ENCODE measurements at places on chromosomes 7 and 10.

GRCh38 chr7:77859343-77859742 lies 60.8 kb downstream of the PHTF2 start:
- no peak for DNase-seq

DNA sequence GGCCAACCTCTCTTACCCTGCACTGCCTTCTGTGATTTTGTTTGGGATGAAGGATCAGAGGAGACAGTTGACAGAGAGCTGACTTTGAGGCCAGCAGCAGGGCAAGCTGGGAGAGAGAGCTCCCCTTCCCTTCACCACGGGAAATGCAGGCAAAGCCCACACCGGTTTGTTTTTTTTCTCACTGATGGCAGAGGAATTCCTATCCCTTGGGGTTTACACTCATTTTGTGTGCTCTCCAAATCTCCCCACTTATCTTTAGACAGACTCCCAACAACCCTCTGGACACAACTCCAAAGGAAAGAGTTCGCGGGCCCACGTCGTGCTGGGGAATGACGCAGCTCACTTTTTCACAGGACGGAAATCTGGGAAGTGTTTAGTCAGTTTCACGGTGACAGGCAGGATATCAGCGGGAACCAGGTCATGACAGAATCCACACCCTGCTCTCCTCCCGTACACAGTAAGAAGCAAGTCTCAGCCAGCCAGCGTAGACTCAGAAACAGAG lies 68.3 kb upstream of the FAM171A1 start:
- no peak for DNase-seq

GRCh38 chr7:116828281-116828680 lies 34.1 kb upstream of the CAPZA2 start:
- no peak for DNase-seq

DNA sequence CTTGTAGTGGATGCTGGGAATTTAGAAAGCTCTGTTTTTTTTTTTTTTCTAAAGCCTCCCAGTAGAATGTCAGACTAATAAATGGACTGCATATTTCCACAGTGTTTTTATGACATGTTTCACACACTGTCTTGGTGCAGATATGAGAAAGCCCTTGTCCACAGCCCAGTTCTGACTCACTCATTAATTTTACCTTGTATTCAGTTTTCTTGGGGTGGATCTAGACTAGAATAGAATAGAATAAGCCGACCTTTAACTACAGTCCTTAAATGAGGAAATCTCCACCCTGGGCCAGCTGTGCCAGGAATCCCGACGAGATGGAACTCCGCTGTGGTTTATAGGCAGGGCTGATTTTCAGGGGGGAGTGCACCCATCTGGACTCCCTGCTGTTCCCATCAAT lies 274.7 kb downstream of the NRG3 start:
- DNase-seq, result no peak

DNA sequence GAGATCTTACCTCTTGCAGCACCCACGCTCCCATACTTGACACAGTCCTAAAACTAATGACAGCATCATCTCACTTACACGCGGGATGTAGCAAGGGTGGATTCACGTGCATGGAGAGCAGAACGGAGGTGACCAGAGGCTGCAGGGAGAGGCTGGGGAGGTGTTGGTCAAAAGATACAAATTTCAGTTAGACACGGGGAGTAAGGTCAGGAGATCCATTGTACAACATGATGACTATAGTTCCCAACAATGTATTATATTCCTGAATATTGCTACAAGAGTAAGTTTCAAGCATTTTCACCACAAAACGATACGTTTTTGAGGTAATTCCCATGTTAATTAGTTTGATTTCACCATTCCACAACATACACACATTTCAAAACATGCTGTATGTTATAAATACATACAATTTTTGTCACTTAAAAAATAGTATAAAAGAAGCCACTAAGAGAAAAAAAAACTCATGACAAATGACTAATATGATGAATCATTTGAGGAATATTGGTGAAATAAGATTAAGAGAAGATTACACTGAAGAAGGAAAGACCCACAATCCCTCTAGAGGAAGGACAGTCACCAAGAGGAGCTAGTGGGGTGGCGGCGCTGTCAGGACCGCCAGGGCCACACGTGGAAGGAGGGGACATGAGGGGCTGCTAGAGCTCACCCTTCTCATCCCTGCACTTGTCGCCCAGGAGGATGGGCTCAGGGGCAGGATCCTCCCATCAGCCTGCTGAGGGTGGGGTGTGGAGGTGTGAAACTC lies 49.4 kb upstream of the EGFR start:
- no peak for DNase-seq

- no peak for DNase-seq
Observed at GRCh38 chr10:87767253-87767652, 50.8 kb downstream of the ATAD1 start.

GRCh38 chr10:74079936-74080590 lies 70.6 kb downstream of the AP3M1 start:
- no peak for DNase-seq

- no peak for DNase-seq
Observed at GRCh38 chr10:90798482-90798881, 59.4 kb downstream of the HTR7 start.

GRCh38 chr7:140285938-140286337 lies 109.2 kb upstream of the KDM7A start:
- no peak for DNase-seq

DNA sequence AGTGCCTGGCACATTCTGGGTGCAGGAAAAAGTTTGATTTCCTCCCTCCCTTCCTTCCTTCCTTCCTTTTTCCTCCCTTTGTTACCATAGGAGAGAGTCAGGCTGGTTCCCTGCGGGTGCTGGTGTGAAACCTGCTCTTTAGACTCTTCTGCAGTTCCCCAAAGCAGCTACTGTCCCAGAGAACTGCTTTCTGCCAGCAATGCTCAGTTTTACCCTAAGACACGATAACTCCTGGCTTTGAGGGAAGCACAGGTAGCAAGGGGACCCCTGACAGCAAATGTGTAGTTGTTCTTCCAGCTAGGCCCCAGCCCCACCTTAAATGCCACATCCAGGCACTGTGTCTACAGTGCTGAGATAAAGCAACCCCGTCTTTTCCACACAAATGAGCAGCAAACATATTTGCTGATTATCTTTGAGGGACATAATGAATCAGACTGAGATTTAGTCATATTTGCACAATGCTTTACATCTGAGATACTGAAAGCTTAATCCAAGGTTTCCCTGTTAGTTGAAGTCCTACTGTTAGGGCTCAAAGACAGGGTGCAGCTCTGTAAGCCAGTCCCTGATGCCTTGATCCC lies 55.5 kb downstream of the MET start:
- no peak for DNase-seq

GRCh38 chr7:99006739-99007424 lies 128.6 kb downstream of the TRRAP start:
- no peak for DNase-seq

- no peak for DNase-seq
Observed at GRCh38 chr10:123359539-123359938, 205.3 kb downstream of the BUB3 start.

GRCh38 chr7:91263384-91264045 lies 718 bp upstream of the FZD1 start:
- peak; percentile 29 for DNase-seq

DNA sequence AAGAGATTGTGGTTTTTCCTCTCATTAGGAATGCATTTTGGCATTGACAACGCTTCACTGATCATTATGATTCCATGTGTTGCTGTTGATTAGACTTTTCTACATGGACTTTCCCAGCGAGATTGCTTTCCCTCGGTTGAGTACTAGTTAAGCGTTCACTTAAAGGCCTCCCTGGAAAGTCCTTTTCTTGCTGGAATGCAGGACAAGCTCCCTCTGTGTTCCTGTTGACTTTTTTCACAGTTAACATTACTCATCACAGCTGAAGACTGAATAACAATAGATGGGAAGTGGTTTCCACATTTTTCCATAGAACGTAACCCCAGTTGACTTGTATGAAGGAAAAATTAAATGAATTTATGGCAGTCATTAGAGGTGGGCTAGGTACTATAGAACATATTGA lies 2.6 kb upstream of the CAV1 start:
- DNase-seq, result no peak

GRCh38 chr7:126801733-126802132 lies 451.0 kb downstream of the GRM8 start:
- no peak for DNase-seq

DNA sequence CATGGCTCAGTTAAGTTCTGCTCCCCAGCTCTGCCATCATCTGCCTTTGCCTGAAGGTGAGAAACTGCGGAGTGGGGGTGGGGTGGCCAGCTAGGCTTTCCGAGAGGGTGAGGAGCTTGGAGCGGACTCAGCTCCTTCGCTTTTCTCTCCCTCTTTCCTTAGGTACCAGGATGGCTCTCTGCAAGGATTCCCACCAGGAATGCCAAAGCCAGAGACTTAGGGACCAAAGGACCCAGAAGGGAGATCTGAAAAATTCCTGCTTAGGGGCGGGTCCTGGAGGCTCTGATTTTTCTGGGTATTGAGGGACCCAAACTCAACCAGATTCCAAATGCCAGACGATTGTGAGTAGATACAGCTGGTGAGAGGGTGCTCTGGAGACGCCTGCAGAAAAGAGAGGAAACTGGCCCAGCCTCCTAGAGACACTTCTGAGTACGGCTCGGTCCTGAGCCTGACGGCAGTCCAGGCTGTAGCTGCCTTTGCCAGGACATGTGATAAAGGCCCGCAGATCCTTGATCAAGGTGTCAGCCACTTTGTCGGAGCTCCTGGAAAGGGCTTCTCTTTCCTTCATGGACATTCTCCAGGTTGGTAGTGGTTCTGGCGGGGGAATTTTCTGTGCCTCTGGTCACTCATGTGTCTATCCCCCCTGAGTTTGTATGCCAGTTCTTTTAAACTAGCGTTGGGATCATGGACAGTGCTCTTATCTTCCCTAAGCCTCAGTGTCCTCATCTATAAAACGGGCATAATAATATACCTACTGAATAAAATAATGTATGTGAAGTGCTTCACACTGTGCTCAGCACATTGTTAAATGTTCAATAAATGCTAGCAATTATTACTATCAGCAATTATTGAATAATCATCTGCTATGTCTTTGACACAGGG lies 42.5 kb upstream of the BTRC start:
- DNase-seq, result no peak

GRCh38 chr7:2687338-2687869 lies 598 bp upstream of the AMZ1 start:
- peak; percentile 58 for DNase-seq

DNA sequence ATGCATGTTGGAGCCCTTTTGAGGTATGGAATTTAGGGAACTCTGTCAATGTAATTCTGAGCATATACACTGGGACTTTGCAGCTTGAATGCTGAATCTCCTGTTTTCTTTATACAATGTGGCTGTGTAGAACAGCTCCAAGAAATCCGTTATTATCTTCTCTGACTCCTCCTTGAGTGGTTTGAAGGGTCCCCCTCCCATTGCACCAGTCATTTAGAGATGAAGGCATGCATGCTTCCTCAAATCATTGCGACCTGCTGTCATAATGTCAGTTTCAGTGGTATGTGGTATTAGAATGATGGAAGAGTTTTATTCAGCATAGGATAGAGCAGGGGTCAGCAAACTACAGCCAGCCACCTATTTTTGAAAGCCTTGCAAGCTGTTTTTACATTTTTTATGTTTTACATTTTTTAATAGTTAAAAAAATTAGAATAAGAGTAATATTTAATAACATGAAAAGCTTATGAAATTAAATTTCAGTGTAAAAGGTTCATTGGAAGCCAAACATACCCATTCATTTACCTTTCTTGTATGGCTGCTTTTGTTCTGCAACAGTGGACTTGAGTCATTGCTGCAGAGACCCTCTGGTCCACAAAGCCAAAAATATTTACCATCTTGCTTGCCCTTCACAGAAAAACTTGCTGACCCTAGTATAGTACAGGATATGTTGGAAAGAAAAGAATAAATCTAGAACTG lies 8.1 kb downstream of the STK17A start:
- no peak for DNase-seq
